ENCODE measurements at places on chromosomes 3 and 15. TPM values are rescaled to one million over a fixed set of nuclear protein-coding genes. Genes with fewer than 3 reads are reported as not detected.
A peak's percentile ranks its signal among the peaks of the same experiment; 100 is the strongest.

- no peak for DNase-seq
These were observed 84.9 kb upstream of the PSMD6 start for GRCh38 chr3:64108231-64108630.

DNA sequence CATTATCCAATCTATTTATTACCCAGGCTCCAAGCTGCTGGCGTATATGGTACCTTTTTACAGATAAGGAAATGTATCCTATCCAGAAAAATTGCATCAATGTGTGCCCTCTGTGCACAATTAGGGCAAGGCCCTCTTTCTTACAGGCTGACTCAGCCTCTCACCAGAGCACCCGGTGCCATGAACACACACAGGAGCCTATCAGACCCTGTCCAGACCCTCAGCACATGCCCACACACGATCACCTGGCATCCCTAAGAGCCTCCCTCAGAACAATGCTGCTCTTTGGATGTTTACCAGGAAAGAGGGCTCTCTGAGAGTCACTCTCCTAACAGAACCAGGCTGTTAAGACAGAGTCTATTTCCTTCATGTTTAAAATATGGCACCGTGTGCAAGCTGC, 460.0 kb upstream of the TBL1XR1 start:
- DNase-seq: no peak

Gene SLC12A8
- 0.51 TPM for total RNA-seq

Gene UPK1B
- total RNA-seq: not detected

GRCh38 chr3:124887177-124887931, at the start of gene ITGB5:
Gene ITGB5, minus strand, starts transcription at chr3:124887365. Its CDS starts 365 bp downstream, at chr3:124887000.
- DNase-seq: peak; percentile 87

Gene CLSTN2
- 3.9 TPM for total RNA-seq

Gene SH2D7
- not detected for total RNA-seq

Gene TEX55
- not detected for total RNA-seq

DNA sequence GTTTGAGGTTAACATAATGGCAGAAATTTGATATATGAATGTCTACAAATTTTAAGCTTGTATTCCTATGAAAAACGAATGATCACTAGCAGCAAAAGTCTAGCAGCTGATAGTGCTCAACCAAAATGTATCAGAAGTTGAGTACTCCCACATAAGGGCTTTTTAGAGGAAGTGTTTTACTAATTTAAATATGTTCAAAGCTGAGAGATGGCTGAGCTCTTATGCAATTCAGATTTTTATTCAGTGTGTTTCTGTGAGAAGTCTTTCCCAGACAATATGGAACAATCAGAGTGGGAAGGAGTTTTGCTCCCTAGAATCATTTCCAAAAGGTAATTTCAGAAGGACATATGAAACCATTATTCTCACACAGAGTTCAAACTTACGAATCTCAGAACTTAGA, 327.0 kb downstream of the ZPLD1 start:
- no peak for DNase-seq

- DNase-seq: no peak
These were observed 42.5 kb downstream of the EEFSEC start for GRCh38 chr3:128195802-128196201.

Gene CLDN1
- total RNA-seq: 0.57 TPM

- DNase-seq: no peak
These were observed 17.2 kb upstream of the GNB5 start for GRCh38 chr15:52208306-52208946.

DNA sequence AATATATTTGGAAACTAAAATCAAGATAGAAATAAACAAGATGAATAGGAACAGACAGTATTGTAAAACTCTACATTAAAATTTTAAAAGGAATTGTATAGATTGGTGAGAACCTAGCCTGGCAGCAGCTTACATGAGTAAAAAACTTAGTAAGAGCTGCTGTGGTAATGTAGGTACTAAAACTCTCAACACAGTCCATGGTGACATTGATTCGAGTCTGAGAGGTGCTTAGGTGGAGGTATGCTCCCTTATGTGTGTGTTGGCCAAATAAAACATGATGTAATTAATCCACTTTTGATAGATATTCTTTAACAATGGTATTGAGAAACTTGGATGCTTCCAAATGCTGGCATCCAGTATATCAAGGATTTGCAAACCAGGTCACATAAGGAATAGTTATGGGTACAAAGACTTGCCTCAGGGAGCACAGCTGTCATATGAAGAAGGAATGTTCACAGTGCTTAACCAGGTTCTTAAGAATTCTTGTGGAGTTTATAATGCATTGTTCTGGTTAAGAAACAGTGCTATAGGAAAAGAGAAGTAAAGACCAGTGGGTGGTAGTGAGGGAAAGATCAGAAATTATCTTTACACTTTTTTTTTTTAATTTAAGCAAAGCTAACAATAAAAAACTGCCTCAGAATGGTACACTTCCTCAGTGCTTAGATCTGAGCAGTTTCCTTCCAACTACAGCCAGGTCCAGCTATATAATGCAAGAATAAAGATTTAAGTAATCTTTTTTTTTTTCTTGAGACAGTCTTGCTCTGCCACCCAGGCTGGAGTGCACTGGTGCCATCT, 24.6 kb upstream of the IL20RB start:
- no peak for DNase-seq

Gene ZNF385D
- total RNA-seq: 12.5 TPM

DNA sequence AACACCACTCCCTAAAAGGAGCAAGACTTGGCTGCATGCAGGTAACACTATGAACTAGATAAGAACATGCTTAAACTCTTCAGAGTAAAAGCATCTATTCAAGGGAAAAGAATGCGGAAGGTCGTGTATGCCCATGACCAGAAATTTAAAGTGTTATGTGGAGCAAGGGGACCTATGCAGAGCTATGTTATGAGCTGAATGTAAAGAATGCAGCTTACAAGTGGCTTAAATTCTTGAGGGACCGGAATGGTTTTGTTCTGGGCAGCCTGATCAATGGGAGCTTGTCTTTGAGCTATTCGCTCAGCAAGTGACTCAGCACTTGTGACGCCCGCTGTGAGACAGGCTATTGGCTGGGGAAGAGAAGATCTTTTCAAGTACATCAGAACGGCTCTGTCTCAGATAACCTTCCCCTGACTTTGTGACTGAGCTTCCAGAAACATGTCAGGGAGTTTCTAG, 367.5 kb upstream of the THBS1 start:
- DNase-seq: peak; percentile 79

- peak; percentile 69 for DNase-seq
These were observed 124.2 kb upstream of the SMAD3 start for GRCh38 chr15:66941108-66941711.

Gene C2CD4B
- 1.7 TPM for total RNA-seq

- DNase-seq: no peak
These were observed 775.8 kb downstream of the ZNF385D start for GRCh38 chr3:20975188-20975651.

- DNase-seq: no peak
These were observed 680.1 kb downstream of the EPHA3 start for GRCh38 chr3:89787485-89787884.

- DNase-seq: no peak
These were observed 227.2 kb upstream of the GOLIM4 start for GRCh38 chr3:168322941-168323340.

- DNase-seq: peak; percentile 66
These were observed 2.3 kb downstream of the MELTF start for GRCh38 chr3:197027151-197027895.

DNA sequence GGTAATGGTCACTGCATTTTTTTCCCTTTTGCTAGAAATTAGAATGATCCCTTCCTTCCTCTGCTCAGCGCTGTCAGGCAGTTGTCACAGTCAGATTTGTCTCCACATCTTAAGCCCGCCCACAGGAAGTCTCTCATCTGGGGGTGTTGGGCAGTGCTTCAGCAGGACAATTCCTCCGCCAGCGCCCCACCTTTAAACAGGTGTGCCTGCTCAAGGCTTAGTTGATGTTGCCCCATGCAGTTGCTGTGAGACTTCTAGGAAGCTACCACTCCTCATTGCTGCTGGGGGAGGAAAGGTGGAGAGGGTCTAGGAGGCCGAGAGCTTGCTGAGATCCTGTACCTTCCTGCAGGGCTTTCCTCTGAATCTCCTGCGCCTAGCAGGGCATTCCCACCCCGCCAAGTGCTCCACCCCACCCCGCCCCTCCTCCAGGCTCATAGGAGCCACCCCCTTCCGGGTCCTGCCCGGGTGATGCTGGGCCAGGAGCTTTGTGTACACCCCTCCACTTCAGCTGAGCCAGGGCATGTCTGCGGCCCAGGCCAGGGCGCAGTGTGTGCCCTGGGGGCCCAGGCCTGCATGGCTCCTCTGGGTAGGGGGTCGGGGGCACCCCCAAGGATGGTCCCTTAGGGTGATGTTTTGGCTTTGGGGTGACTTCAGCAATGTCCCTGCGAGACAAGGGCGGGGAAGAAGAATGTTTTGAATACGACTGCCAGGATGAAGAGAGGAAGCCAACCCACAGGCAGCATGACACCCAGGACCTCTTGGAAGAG, 68.7 kb downstream of the TRAK1 start:
- no peak for DNase-seq

GRCh38 chr3:146342989-146343388, 92.1 kb upstream of the PLSCR4 start:
- no peak for DNase-seq

Gene ZNF774
- 5.6 TPM for total RNA-seq

Gene IQSEC1
- 59.7 TPM for total RNA-seq

Gene KBTBD13
- total RNA-seq: 3.3 TPM

Gene CCPG1
- 83.3 TPM for total RNA-seq

Measured in cardiac septum (tissue), 1 donor.